Endodermal cell (in vitro differentiated cells): ENCODE measurements at places on chromosomes 6 and 20. TPM values are rescaled to one million over a fixed set of nuclear protein-coding genes. Genes with fewer than 3 reads are reported as not detected.

- DNase-seq = no peak
These were observed 12.4 kb downstream of the LY86 start for GRCh38 chr6:6600875-6601274.

GRCh38 chr20:38299963-38300362, 4.0 kb upstream of the BPI start:
- peak; percentile 74 for DNase-seq

DNA sequence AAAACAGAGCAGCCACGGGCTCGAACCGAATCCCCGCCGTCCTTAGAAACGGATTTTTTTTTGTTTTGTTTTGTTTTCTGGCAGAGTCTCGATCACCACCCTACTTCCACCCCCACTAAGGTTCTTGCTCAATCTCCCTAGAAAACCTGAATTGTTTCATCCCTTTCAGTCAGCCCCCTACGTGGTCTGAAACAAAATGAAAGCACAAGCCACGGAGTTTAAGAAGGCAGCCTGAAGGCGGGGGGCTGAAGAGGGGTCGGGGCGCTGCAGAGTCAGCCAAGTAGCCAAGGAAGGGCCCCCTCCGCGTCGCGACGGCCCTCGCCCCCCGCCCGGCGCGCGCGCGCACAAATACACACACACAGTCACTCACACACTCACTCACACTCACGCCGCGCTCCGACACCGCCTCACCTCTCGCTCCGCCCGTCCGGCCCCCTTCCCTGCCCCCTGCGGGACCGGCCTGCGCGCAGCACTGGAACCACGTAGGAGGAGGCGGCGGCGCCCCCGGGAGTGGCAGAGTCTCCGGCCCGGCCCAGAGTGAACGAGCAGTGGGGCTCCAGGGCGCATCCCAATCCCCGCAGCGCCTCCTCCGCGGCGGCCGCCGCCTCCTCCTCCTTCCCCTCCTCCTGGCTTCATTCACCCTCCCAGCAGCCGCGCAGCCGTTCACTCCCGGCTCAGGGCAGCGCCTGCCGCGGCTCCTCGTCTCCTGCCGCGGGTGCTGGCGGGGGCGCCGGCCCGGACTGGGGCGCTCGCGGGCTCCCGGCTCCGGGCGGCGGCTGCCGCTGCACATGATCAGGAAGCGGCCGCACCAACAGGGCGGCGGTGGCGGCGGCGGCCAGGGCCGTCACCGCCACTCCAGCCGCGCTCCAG, 1.4 kb downstream of the ATXN1 start:
- peak; percentile 90 for DNase-seq

DNA sequence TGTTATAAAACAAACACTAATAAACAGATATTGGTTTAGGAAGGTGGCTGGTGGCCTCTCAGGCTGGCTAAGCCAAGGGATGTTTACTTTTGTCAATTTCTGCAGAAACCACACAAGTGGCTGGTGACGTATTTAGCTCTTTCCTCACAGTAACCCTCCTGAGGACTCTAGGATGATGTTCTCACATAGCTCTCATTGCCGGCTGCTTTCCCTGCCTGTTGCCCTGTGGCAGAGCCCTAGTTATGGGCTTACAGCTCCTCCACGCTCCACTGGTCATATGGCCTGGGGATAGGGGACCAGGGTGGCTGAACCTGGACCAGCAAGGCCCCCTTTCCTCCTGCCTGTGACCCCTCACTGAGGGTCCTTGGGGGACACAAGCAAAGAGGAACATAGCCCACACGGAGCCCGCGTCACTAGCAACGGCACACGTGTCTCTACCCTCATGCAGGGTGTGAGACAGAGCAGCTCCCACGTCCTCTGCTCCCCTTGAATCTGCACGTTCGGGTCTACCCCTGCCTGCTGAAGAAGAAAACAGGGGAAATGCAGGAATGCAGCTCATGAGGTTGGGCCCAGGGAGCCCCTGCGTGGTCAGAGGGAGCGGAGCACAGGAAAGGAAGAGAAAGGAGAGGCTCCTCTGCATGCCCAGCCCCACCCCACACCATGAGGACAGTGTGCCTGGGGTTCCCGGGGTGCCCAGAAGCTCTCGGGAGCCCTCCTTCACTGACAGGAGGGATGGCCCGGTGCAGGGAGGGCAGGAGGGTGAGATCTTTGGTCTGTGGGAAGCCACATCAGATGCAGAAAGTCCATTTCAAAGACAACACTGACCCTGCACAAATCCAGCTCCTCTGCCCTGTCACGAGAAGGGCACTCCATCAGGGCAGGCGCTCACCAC, 13.9 kb downstream of the RAMACL start:
- DNase-seq = peak; percentile 83

- DNase-seq = no peak
These were observed 170.1 kb upstream of the PHACTR1 start for GRCh38 chr6:12546410-12547002.

- DNase-seq = peak; percentile 54
These were observed 61.4 kb downstream of the FAM135A start for GRCh38 chr6:70474751-70475150.

DNA sequence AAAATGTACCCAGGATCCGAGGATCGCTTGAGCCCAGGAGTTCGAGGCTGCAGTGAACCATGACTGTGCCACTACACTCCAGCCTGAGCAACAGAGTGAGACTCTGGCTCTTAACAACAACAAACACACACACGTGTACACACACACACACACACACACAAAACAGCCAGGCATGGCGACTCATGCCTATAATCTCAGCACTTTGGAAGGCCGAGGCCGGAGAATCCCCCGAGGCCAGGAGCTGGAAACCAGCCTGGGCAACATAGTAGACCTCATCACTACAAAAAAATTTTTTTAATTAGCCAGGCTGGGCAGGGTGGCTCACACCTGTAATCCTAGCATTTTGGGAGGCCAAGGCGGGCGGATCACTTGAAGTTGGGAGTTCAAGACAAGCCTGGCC, 23.3 kb upstream of the ARFGEF2 start:
- DNase-seq = no peak

DNA sequence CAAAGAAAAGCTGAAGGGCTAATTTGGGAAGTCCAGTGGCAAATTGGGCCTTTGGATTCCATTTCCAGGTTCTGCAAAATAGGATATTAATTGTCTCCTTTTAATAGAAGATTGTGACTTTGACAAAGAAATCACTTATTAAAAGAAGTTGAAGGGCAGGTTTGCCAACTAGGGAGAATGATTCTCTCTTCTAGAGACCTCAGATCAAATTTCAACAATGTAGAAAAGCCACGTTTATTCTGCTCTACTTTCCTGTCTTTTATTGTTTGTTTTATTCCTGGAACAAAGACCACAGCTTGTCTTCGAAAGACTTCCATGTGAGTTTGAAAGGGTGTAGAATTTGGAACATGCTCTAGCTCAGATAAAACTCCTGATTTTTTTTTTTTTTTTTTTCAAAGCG, 65.5 kb upstream of the PRL start:
- no peak for DNase-seq

DNA sequence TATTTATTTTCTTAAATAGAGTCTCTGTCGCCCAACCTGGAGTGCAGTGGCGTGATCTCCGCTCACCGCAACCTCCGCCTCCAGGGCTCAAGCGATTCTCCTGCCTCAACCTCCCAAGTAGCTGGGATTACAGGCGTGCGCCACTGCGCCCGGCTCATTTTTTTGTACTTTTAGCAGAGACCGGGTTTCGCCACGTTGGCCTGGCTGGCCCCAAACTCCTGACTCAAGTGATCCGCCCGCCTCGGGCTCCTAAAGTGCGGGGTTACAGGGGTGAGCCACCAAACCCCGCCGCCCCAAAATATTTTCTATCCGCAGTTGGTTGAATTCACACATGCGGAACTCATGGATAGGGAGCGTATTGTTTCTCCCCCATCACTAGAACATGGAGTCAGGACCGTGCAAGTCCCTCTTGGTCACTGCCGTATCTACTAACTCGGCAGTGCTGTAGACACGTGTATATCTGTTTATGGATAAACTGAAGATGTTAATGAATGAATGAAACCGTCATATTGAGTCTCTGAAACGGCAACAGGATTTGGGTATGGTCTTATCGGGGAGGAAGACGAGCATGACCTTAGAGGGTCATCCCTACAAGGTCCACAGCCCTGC, 904 bp downstream of the MKKS start:
- peak; percentile 52 for DNase-seq

DNA sequence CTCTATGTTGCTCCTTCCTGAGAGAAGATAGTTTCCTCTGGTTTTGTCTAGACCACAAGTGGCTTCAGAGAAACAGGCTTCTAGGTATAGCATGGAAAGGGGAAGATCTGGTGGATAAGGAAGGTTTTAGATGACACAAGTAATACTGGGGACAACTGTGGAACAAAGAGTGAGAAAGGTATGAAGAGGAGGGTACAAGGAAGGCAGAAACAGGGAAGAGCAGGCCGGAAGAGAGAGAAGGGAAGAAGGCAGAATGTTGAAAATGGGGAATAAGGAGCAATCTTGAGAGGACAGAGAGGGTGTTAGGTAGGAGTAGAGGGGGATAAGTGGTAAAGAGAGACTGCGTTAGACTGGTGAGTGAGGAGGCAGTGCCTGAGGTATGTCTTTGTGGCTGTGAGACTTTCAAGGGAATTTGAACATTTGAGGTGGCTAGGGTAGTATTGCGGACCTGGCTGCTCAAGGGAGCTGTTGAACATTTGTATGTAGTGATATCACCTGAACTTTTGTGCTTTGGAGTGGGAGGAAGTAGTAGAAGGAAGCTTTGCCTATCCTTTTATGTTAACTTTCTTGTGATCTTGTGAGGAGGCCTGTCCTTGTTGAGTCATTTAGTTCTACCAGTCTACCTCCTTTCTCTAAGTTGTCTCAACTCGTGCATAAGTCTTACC, 69.5 kb downstream of the FOXO3 start:
- DNase-seq = no peak

GRCh38 chr20:8036771-8037170, 17.2 kb upstream of the TMX4 start:
- DNase-seq = no peak

- DNase-seq = no peak
These were observed 277.3 kb upstream of the PRND start for GRCh38 chr20:4444404-4444803.

GRCh38 chr20:44428174-44429016, 47.3 kb upstream of the TTPAL start:
- DNase-seq = no peak

DNA sequence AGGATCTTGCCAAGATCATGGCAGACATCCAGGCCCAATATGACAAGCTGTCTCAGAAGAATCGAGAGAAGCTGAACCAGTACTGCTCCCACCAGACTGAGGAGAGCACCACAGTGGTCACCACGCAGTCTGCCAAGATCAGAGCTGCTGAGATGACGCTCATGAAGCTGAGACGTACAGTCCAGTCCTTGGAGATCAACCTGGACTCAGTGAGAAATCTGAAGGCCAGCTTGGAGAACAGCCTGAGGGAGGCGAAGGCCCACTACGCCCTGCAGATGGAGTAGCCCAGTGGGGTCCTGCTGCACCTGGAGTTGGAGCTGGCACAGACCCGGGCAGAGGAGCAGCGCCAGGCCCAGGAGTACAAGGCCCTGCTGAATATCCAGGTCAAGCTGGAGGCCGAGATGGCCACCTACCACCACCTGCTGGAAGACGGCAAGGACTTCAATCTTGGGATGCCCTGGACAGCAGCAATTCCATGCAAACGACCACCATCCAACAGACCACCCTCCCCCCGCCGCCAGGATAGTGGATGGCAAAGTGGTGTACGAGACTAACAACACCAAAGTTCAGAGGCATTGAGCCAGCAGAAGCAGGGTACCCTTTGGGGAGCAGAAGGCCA, 44.7 kb upstream of the GRM4 start:
- peak; percentile 70 for DNase-seq

- no peak for DNase-seq
These were observed 16.7 kb upstream of the GCM1 start for GRCh38 chr6:53165293-53165692.

- DNase-seq = no peak
These were observed 96.0 kb upstream of the CNKSR3 start for GRCh38 chr6:154606457-154606856.

- no peak for DNase-seq
These were observed 34.5 kb downstream of the LATS1 start for GRCh38 chr6:149683256-149683859.

- peak; percentile 94 for DNase-seq
These were observed 28.2 kb downstream of the SLC12A5 start for GRCh38 chr20:46056970-46057855.

AHCY gene
- total RNA-seq = 219 to 271 TPM (median 271 TPM) in 3 replicates

DCBLD1 gene
- total RNA-seq = 21.9 to 27.9 TPM (median 23.0 TPM) in 3 replicates

FOXC1 gene
- 7.1 and 8.4 TPM in 2 replicates for total RNA-seq

SUMO4 gene
- 1.9 and 2.4 TPM in 2 replicates for total RNA-seq

IGF2R gene
- 111 and 130 TPM in 2 replicates for total RNA-seq

SNPH gene
- 4.6 to 5.4 TPM (median 4.9 TPM) in 3 replicates for total RNA-seq

RHAG gene
- total RNA-seq = not detected in 3 replicates

KCNG1 gene
- total RNA-seq = 126 to 138 TPM (median 136 TPM) in 3 replicates

LY6G6F gene
- not detected in 3 replicates for total RNA-seq

FERMT1 gene
- 2.9 and 3.5 TPM in 2 replicates for total RNA-seq

SLC29A1 gene
- 127 to 159 TPM (median 155 TPM) in 3 replicates for total RNA-seq

ERVFRD-1 gene
- total RNA-seq = not detected in 3 replicates

FAM184A gene
- total RNA-seq = 188 and 216 TPM in 2 replicates
